ENCODE measurements at places on chromosomes 11 and 22.

- no peak for DNase-seq
Measured at GRCh38 chr22:32334660-32335365, 22.9 kb upstream of the RFPL3 start.

DNA sequence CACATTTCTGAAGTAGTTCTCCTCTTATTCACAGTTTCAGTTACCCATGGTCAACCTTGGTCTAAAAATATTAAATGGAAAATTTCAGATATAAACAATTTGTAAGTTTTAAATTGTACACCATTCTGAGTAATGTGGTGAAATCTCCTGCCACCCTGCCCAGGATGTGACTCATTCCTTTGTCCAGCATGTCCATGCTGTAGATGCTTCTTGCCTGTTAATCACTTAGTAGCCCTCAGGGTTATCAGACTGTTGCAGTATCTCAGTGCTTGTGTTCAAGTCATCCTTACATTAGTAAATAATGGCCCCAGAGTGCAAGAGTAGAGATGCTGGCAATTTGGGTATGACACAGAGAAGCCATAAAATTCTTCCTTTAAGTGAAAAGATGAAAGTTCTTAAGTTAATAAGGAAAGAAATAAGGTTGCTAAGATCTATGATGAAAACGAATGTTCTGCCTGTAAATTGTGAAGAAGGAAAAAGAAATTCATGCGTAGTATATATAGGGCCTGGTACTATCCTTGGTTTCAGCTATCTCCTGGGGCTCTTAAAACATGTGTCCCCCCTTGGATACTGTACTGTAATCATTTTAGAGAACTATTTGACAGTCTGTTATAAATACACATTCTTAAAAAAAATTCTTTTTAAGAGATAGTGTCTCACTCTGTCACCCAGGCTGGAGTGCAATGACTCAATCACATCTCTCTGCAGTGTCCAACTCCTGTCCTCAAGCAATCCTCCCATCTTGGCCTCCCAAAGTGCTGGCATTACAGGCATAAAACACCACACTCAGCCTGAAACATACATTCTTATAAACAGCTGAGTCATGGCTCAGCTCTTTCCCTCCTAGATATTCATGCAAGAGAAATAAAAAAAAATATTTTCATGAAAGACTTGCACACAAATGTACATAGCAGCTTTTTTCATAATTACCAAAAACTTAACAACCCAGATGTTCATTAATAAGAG is 31.3 kb downstream of the MTNR1B start:
- no peak for DNase-seq

- DNase-seq = no peak
Measured at GRCh38 chr11:61474013-61474643, 34.4 kb upstream of the LRRC10B start.

GRCh38 chr11:120925944-120926343 is 98.0 kb upstream of the TBCEL start:
- no peak for DNase-seq

DNA sequence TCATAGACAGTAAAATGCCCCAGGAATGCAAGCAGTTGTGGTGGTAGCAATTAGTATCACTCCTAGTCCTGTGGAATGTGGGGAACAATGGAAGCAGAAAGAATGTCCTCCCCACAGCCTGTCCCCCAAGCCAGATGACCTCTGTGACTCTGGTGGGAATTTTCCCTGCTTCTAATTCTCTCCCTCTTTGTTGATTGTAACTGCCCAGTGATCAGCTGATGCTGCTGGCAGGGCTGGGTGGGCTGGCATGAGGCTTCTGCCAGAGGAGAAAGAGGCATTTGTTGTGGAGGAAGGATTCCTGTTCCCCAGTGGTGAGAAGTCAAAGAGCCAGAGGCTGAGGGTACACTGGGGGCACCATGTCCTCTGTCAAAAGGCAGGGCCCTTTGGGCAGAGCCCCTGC is 116.7 kb upstream of the NCAM1 start:
- DNase-seq = no peak
